ENCODE measurements at places on chromosomes 7 and 10.

DNA sequence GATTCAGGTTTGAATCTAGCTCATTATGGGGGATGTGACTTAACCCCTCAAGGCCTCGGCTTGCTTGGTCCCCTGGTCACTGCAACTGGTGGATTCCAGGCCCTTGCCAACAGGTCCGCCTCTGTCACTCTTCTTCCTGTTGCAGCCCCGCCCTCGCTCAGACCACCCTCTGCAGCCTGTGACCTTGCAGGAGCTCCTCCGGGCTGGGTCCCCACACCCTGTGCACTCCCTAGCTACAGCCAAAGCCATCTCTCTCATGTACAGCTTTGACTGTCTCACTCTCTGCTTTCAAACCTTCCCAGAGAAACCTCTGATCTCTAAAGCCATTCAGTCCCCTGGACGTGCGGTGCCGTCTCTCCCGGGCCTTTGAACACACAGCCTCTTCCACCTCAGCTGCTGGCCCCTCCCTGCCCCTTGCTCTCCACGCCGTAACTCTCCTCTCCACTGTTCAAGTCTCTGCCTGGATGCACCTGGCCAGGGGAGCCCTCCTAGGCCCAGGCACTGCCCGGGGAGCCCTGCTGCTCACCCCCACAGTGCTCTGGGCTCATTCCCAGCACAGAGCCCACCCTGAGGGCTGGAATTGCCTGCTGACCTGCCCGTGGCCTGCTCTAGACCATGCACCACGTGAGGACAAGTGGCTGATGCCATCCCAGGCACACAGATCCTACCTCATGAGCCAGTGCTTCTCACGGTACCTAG is 485.8 kb upstream of the FOXK1 start:
- no peak for DNase-seq

DNA sequence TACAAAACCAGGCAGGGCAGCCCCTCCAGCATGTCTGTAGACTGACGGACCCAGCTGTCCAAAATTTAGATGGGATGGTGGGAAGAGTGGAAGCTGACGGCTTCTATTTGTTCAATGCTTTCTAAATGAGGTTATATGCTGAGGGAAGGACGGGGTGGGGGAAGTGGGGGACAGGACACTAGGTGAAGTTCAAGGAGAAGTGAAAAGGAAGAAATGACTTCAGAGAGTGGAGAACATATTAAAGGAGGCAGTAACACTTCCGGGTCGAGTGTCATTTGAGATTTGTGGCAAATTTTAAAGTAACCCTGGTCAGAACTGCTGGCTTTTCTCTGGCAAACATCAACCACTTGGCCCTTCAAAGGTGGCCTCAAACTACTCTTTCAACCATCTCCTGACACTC is 9.4 kb downstream of the PIP4K2A start:
- no peak for DNase-seq

GRCh38 chr7:119421657-119422056 is 851.3 kb upstream of the KCND2 start:
- no peak for DNase-seq

DNA sequence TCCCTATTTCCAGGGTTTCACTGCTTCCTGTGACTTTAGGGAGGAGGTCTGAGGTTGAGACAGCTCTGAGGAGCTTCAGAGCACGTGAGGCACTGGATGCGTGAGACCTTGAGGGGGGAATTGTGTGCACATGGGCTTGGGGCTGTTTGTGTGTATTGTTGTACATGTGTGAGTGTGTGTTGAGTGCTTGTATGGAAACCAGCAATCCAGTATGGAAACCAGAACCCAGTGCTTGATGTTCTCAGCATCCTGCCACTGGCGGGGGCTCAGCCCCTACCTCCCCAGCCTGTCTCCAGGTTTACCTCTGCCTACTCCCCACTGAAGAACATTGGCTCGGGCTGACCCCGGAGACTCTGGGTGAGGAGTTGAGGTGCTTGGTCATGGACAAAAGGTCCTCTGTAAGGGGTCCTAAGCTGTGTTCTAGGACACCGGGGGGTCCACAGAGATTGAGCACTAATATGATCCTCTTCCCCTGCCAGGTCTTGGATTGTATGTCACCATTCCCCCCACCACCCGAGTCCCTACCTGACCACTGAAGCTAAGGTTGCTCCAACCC is 20.8 kb downstream of the SFTPD start:
- DNase-seq = no peak

DNA sequence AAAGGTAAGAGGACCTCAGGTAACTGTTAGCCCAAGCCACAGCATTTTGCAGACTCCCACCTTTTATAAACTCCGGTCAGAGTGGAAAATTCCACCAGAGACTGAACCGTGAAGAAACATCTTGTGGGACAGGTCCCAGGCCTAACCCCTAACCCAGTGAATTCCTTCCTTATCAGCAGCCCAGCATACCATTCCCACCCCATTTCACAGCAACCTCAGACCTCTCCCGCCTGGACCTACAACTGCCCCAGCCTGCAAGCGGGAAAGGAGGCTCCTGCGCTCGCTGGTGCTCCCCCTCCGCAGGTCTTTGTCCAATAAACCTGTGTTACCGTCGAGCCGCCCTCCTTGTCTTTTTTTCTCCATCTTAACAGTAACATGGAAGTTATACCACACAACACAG is 736.6 kb downstream of the MAGI2 start:
- DNase-seq = no peak

GRCh38 chr10:91289305-91289704 is 68.8 kb downstream of the PCGF5 start:
- no peak for DNase-seq

GRCh38 chr10:3048119-3049019 is 19.0 kb upstream of the PFKP start:
- DNase-seq = no peak

DNA sequence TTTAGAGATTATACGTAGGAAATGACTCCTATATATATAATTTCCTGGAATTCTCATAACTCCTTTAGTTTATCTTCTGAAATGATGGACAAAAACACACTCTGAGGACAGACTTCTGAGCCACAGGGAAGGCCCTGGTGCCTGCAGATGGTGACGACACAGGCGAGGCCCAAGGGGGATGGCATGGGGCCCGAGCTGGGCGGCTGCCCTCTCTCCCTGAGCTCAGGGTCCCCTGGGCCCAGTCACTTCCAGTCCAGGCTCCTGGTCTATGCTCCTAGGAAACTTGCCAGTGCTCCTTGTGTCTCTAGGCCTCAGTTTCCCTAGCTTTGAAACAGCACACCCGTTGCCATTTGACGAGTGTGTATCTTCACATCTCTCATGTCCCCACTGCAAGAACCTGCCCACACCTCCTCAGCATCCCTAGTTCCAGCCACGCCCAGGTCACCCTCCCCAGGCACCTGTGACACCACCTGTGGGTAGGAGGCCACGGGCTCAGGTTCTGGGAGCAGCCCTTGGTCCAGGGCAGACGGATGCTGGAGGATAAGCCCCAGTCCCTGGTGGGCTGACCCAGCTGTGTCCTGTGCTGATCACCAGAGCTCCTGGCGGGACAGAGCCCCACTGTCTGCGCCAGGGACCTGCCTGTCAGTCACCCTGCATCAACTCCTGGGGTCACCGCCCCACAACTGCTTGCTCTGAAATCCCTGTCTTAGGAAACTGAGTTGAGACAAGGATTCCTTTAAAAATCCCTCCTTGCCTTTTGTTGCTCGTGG is 23.4 kb upstream of the SHH start:
- DNase-seq = no peak

DNA sequence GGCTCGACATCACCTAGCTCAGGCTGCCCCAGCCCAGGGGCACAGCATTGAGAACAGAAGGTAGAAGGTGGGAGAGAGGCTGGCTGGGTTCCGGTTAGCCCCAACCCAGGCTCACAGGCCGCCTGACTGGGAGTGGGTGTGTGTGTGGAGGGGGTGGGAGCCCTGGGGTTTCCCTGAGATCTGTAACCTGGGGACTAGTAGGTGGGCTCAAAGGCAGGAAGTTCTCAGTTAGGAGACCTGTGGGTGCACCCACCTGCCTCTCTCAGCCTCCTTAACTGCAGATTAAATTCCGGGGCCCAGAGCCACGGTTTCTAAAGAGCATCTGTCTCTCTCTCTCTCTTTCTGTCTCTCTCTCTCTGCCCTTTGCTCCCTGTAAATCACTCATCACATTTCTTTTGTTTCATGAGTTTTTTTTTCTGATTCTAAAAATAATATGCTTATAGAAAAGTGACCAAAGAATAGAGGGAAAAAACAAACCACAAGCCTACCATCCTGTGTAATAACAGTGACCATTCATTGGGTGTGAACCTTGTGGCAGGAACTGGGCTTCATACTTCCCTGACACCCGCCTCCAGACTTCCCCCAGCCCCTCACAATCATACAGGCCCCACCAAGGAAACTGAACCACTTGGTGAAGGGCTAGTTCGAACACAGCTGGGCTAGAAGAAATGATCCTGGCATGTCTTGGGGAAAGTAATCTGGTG is 83.4 kb upstream of the SMNDC1 start:
- no peak for DNase-seq

DNA sequence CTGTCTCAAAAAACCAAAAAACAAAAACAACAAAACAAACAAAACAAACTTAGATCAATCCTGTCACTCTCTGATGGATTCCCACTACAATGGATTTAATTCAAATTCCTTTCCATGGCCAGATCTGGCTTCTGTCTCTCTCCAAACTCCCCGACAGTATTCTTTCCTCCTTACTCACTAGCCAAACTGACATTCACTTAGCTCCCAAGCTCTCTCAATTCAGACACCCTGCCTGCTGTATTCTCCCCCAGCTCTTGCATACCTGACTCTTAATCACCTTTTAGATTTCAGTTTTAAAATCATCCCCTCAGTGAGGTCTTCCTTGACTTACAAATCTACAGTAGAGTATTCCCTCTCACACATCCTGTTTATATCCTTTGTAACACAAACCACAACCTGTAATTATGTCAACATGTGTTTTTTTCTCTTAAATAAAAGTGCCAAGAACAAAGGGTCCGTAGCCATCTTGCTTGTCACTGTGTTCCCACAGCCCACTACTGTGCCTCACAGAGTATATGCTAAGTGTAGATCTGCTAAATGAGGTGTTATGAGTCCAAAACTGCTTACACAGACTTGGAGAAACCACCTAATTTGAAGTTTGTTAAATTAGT is 14.4 kb downstream of the HERPUD2 start:
- DNase-seq = no peak

DNA sequence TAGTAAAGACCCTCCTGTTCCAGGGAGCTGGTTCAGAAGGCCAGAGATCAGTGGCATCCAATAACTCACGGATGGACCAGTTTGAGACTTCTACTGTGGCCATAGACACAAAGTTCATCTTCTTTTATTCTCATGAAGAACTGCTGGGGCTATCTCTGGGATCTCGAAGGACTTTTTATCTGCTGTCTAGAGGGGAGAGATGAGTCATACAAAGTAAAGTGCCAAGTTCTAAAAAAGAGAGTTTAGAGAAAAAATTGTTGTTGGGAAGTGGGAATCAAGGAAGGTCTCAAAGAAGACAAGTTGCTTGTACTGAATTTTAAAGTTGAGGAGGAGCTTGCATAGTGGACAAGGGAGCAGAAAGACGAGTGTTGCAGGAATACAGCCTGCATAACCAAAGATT is 8.0 kb upstream of the FAM221A start:
- no peak for DNase-seq

GRCh38 chr10:103646304-103646703 is 152.8 kb downstream of the NEURL1 start:
- no peak for DNase-seq

- DNase-seq = no peak
Observed at GRCh38 chr7:106740806-106741205, 79.8 kb upstream of the CCDC71L start.

DNA sequence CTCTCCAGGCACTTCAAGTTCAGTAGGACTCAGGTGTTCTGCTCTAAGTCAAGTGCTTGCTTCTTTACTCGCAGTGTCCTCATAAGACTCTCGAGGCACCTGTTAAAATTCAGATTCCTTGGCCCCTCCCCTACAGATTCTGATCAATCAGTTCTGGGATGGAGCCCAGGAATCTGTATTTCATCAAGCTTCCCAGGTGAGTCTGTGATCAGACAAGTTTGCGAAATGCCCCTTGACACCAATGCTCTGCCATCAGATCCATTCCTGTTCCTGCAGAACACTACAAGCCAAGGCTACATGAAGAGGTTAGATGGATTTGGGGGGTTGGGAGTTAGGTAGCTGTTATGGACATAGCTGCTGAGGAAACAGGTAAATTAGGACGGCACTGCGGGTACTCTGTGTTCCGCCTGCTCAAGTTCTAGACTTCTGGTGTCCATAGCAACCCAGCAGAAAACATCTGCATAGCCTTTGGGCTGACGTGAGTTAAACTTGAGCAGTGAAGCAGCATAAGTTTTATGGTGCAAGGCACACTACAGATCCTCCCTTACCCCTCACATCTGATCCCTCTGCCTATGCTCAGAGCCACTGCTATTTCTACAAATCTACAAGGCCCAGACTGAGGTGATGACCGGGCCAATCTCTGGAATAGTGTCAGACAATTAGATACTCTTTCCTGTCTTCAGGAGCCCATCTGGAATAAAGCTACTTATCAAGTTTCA is 6.8 kb upstream of the NCOA4 start:
- DNase-seq = no peak

DNA sequence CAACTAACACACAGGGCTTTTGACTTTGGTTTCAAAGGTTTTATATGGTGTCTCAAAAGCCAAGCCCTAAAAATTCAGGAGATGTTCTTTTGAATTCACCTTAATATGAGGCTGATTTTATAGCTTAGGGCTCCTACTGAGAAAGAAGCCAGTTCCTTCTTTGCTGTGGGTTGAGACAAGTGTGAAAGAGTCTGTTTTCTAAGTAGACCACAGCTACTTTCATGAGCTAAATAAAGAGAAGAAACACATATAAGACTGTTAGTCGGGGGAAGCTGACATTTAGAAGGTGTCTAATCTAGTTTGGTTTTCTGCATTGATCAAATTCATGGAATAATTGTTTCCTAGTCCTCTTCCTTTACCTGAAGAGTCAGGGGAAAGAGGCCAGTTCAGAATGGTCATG is 332.1 kb upstream of the CELF2 start:
- no peak for DNase-seq

- DNase-seq = no peak
Observed at GRCh38 chr10:127880557-127880956, 12.2 kb downstream of the CLRN3 start.

DNA sequence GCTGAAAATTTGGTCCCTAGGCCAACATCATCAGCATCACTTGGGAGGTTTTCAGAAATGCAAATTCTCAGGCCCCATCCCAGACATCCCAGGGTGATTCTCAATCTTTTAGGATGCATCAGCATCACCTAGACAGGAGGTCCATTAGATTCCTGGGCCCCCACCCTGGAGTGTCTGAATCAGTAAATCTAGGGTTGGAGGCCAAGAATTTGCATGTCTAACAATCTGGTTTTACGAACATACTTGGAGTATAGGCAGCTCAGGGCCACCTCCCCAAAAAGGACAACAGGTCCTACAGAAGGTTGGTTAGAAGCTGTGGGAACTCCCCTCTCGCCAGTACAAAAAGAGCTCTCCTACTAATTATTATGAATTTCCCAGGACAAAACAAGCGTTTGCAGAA is 15.5 kb downstream of the ZC3HAV1 start:
- no peak for DNase-seq

DNA sequence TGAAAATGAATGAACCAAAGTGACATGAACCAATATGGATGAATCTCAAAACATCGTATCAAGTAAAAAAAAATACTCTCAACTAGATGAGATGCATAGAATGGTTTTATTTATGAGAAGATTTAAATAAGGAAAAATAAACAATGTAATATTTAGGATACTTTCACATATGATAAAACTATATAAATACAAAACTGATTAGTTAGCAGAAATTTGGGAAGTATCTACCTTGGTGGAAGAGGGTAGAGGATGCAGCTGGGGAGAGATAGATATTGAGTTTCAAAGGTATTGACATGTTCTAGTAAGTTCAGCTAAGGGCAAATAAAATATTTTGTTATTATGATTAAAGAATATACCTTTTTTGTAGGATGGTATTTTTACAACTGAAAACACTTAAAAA is 463.1 kb downstream of the SH2D4B start:
- DNase-seq = no peak

Measured in left lobe of liver (tissue), 2 donors.